Breast epithelium (tissue), 4 donors: ENCODE measurements at places on chromosomes 16 and 17. TPM values are rescaled to one million over a fixed set of nuclear protein-coding genes. Genes with fewer than 3 reads are reported as not detected.

CORO6 gene
- total RNA-seq = 16.8 TPM

- no peaks in the 10 kb centered on the region for H3K4me1 ChIP-seq
- DNase-seq = no peak
- no peaks in the 10 kb centered on the region for H3K27me3 ChIP-seq
- H3K4me3 ChIP-seq = no peak overlapping the region
Observed at GRCh38 chr16:30603945-30604315, 6.3 kb downstream of the ZNF689 start.

CD68 gene
- total RNA-seq = 49.8 TPM

PLD2 gene
- total RNA-seq = 17.1 TPM

- H3K4me1 ChIP-seq = no peaks in the 10 kb centered on the region
- no peak overlapping the region for H3K4me3 ChIP-seq
- no peaks in the 10 kb centered on the region for H3K27me3 ChIP-seq
- DNase-seq = no peak
- H3K27ac ChIP-seq = no peak overlapping the region
Observed at GRCh38 chr17:51435171-51435552, 174.8 kb downstream of the UTP18 start.

UTS2R gene
- total RNA-seq = not detected

PRR29 gene
- 0.15 TPM for total RNA-seq

GRCh38 chr17:47636273-47637030, 13.3 kb upstream of the KPNB1 start:
- DNase-seq = no peak
- H3K36me3 ChIP-seq = no peaks in the 10 kb centered on the region
- no peaks in the 10 kb centered on the region for H3K4me1 ChIP-seq
- H3K27me3 ChIP-seq = no peaks in the 10 kb centered on the region

- no peak overlapping the region for H3K27ac ChIP-seq
- DNase-seq = no peak
- no peaks in the 10 kb centered on the region for H3K36me3 ChIP-seq
Observed at GRCh38 chr17:9844153-9844552, 18.4 kb downstream of the GLP2R start.

TPSD1 gene
- total RNA-seq = 5.9 TPM

KRT36 gene
- not detected for total RNA-seq

GRCh38 chr17:77890771-77891170, 67.7 kb upstream of the TNRC6C start:
- no peak overlapping the region for H3K27ac ChIP-seq
- no peak overlapping the region for H3K4me3 ChIP-seq
- no peaks in the 10 kb centered on the region for H3K36me3 ChIP-seq
- no peaks in the 10 kb centered on the region for H3K4me1 ChIP-seq

DNA sequence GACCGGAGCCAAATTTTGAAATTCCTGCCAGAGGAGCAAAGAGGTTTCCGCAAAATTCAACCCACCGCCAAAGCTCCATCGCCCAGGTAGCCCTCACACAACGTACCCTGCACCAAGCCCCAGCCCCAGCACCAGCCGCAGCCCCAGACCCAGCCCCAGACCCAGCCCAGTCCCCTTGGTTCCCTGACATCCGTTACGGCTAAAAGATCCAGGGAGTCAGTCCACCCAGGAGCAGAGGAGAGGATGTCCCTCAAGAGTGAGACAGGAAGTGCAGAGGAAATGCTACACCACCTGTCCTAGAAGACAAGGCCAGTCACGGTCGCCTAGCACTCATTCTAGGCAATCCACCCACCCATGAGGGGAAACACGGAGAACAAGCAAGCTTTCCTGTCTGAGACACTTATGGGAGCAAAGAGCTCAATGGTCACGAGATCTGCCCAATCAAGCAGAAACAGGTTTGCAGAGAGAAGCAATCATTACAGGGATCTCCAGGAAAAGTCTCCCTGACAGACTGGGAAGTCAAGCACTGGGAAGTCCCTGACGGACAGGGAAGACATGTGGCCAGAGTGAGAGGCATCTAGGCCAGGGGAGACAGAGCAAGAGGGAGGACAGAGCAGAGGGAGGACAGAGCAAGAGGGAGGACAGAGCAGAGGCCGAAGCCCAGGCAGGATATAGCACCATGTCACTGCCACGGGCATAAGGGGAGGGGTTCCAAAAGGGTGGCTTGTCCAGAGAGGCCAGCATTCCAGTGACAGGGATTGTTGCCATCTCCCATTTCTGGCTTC, 15.0 kb upstream of the KCNJ18 start:
- H3K27ac ChIP-seq = no peak overlapping the region
- H3K27me3 ChIP-seq = peaks cover 4% of the 10 kb centered on the region
- no peaks in the 10 kb centered on the region for H3K4me1 ChIP-seq
- H3K36me3 ChIP-seq = no peaks in the 10 kb centered on the region
- no peak for DNase-seq

TBX6 gene
- 0.73 TPM for total RNA-seq

GRCh38 chr16:8848231-8848938, 20.4 kb downstream of the CARHSP1 start:
- no peaks in the 10 kb centered on the region for H3K4me1 ChIP-seq
- DNase-seq = no peak
- H3K27ac ChIP-seq = peak overlapping the region; percentile 74
- H3K4me3 ChIP-seq = no peak overlapping the region

BCL6B gene
- 1.4 TPM for total RNA-seq

GRCh38 chr16:17850581-17851250, 380.0 kb upstream of the XYLT1 start:
- H3K36me3 ChIP-seq = no peaks in the 10 kb centered on the region
- H3K27ac ChIP-seq = no peak overlapping the region
- peaks cover 3% of the 10 kb centered on the region for H3K27me3 ChIP-seq
- DNase-seq = no peak

DNA sequence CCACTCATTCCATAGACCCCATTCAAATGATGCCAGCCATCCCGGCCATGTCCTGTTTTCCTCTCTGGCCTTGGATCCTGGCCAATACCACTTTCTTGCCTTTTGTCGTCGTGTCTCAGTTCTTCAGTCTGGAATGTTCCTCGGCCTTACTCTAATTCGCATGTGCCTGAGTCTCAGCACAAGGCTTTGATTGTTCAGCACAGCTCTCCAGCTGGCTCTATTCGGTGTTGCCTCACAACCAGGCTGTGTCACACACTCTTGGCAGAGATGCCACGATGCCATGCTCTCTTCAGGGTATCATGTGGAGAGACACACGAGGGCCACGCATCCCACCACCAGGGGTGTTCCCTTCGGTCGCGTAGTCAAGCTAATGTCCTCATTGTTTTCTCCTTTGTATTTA, 1.8 kb upstream of the VPS4A start:
- H3K36me3 ChIP-seq = no peaks in the 10 kb centered on the region
- no peaks in the 10 kb centered on the region for H3K27me3 ChIP-seq
- DNase-seq = no peak
- H3K4me1 ChIP-seq = no peaks in the 10 kb centered on the region
- H3K4me3 ChIP-seq = no peak overlapping the region
- H3K27ac ChIP-seq = peak overlapping the region; percentile 54

NACA2 gene
- not detected for total RNA-seq

KRT31 gene
- total RNA-seq = not detected

NPIPB2 gene
- total RNA-seq = 20.3 TPM

DNA sequence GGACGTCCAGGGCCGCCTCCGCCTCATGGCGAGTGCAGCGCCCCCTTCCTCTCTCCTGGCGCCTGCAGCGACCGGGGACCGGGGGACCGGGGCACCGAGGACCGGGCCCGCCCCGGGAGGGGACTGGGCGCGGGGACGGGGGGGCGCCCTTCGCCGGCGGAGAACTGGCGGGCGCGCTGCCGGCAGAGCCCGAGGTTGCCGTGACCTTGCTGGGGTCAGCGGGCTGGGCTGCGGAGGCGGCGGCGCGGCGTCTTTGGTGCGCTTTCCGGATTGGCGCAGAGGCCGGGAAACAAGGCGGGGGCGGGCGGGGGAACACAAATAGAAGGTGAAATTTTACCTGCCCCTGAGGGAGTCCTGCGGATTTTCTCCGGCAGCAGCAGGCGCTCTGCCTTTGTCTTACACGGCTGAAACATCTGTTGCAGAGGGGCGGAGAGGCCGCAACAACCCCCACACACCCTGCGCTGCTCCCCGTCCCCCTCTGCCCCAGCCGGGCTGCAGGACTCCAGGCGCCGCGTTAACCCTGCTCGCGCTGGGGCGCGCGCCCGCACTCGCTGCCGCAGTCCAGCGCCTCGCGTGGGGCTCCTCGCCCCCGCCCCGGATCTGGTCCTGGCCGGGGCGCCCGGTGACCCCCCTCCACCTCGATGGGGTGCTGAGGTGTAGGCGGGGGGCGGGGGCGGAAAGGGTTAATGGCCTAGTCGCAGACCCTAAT, 53.5 kb downstream of the SREBF1 start:
- H3K36me3 ChIP-seq = no peaks in the 10 kb centered on the region
- peaks cover 15% of the 10 kb centered on the region for H3K4me1 ChIP-seq
- peak overlapping the region; percentile 90 for H3K27ac ChIP-seq
- no peaks in the 10 kb centered on the region for H3K27me3 ChIP-seq

GRAPL gene
- 1.6 TPM for total RNA-seq

DNA sequence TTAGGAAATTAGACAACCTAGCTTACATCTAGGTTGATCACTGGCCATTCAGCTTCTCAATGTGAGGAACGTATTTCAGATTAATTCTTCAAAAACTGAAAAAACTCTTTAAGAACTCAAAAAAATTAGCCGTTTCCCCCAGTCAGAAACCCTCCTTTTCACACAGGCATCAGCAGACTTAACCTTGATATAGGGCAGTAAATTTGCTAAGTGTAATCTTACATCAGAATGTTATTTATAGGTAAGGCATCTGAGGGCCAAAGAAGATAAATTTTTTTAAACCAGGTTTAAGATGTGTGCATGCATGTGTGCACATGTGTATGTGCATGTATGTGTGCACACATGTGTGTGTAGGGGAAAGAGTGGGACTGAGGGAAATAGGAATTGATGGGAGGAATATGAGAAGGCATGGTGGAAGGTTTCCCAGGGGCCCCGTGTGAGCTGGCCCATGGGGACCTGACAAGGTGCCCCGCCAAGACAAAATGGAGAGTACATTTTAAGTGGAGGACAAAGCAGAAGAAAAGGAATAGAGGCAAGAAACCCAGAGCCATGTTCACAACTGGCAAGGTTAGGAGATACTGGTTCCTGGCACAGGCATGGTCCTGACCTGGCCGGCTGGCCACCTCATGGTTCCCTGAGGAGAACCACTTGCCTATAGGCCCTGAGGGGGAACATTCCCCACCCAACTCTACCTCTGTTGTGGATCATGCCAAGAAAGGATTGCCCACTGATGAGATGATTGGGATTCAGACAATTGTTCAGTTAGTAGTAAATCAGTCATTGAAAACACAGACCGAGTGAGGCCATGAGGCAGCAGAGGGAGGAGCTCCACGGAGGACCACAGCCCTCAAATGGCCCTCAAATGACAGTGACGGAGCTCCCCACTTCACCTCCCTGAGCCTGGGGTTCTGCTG, 33.0 kb downstream of the TEX2 start:
- peaks cover 12% of the 10 kb centered on the region for H3K4me1 ChIP-seq
- H3K36me3 ChIP-seq = no peaks in the 10 kb centered on the region

- peak overlapping the region; percentile 99 for H3K4me3 ChIP-seq
- H3K27ac ChIP-seq = no peak overlapping the region
- no peaks in the 10 kb centered on the region for H3K36me3 ChIP-seq
- H3K4me1 ChIP-seq = no peaks in the 10 kb centered on the region
- peak; percentile 56 for DNase-seq
- no peaks in the 10 kb centered on the region for H3K27me3 ChIP-seq
Observed at GRCh38 chr17:51118330-51119195, 2.1 kb downstream of the SPAG9 start.

- H3K36me3 ChIP-seq = no peaks in the 10 kb centered on the region
- no peaks in the 10 kb centered on the region for H3K27me3 ChIP-seq
- no peak overlapping the region for H3K4me3 ChIP-seq
- no peak overlapping the region for H3K27ac ChIP-seq
- no peak for DNase-seq
Observed at GRCh38 chr17:12489325-12489724, 176.4 kb upstream of the MYOCD start.

- no peak overlapping the region for H3K4me3 ChIP-seq
- no peak overlapping the region for H3K27ac ChIP-seq
- H3K4me1 ChIP-seq = no peaks in the 10 kb centered on the region
- H3K27me3 ChIP-seq = no peaks in the 10 kb centered on the region
- DNase-seq = no peak
Observed at GRCh38 chr17:81453076-81453475, 57.8 kb downstream of the BAHCC1 start.

GRCh38 chr17:65515959-65516948, 45.2 kb downstream of the AXIN2 start:
- no peaks in the 10 kb centered on the region for H3K27me3 ChIP-seq
- peak overlapping the region; percentile 50 for H3K27ac ChIP-seq
- DNase-seq = no peak
- H3K4me1 ChIP-seq = peaks cover 16% of the 10 kb centered on the region
- no peaks in the 10 kb centered on the region for H3K36me3 ChIP-seq

DNA sequence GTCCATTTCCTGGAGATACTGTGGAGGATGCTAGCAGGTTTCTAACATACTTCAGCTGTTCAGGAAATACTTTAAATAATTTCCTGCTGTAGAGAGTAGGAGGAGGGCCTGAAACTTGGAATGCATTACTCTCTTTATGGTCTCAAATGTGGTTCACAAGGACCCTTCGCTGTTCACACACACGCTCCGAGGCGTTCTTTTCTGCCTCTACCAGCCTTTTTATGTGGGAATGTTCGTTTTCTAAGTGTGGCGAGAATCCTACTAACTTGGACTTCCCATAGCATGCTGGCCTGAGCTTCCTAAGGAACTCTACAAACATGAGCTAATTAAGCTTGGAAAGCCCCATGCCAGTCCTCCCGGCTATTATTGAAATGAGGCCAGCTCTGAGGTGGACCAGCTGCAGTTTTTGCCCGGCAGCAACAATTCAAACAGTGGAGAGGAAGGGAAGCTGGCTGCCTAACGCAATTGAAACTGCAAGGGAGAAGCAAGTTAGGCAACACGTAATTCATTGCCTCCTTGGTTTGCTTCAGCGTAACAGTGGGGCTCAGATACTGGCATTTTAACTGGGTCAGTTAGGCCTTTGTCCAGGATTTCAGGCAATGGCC, 18.9 kb downstream of the KPNA2 start:
- no peak overlapping the region for H3K4me3 ChIP-seq
- no peaks in the 10 kb centered on the region for H3K27me3 ChIP-seq
- H3K27ac ChIP-seq = peak overlapping the region; percentile 88
- no peak for DNase-seq
- no peaks in the 10 kb centered on the region for H3K36me3 ChIP-seq

DNA sequence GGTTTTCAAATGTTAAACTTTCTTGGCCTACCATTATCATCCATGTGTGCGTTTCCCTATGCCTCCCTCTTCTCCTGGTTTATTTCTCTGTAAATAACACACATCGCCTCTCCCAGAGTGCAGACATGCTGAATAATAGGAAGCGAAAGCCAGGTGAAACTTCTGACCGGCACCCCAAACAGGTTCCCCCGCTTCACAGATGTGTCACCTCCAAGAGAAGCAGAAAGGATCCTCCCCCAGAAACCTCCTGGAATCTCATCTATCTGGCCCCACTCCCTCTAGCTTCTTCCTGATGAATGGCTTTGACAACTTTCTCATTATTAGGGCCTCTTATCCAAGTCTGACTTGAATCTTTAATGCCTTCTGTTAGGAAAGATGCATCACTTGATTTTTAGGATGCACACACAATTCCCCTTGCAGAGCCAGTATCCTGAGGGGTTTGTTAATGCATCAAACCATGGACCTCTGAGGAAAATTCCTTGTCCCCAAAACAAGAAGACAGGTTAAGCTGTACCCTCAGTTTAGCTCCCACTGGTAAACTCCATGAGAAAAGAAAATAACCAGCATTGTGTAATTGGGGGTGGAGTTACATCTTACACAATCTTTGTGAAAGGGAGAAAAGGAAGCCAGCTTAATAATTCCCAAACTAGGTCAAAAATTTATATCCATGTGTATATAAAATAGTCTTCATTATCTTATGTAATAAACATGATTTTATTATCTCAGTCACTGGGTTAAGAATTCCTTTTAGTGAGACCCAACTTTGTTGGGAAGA, 20.1 kb upstream of the HYDIN start:
- H3K4me3 ChIP-seq = no peak overlapping the region
- no peaks in the 10 kb centered on the region for H3K36me3 ChIP-seq
- DNase-seq = peak; percentile 27
- H3K27me3 ChIP-seq = no peaks in the 10 kb centered on the region
